HFF-Myc (cell line): ENCODE measurements at places on chromosomes 12 and 14.

- DNase-seq: no peak
These were observed 187.8 kb downstream of the ADGRD1 start for GRCh38 chr12:131141514-131141913.

- no peak for DNase-seq
These were observed 5.5 kb downstream of the AMN start for GRCh38 chr14:102927878-102928411.

GRCh38 chr14:26828741-26829140, 230.9 kb upstream of the NOVA1 start:
- DNase-seq: no peak

- DNase-seq: peak; percentile 10
These were observed 20.9 kb downstream of the PUS7L start for GRCh38 chr12:43737646-43738045.

DNA sequence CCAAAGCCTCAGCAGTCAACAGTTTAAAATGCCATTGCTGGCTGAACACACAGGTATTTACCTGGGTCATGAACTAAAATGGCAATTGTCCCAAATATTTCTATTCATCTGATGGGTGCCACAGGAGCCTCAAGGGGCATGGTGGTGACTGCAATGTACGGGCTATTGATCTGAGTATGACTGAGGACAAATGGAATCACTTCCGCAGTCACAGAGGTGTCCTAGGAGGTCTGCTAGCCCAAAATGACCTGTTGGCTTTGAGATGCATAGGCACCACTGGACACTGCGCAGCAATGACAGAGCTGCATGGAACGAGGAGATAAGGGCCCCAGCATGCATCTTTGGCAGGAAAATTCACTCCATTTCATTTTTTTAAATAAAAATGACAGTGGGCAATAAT, 474.1 kb upstream of the SOX5 start:
- no peak for DNase-seq

- no peak for DNase-seq
These were observed 91.7 kb downstream of the MYRFL start for GRCh38 chr12:69916544-69917235.

DNA sequence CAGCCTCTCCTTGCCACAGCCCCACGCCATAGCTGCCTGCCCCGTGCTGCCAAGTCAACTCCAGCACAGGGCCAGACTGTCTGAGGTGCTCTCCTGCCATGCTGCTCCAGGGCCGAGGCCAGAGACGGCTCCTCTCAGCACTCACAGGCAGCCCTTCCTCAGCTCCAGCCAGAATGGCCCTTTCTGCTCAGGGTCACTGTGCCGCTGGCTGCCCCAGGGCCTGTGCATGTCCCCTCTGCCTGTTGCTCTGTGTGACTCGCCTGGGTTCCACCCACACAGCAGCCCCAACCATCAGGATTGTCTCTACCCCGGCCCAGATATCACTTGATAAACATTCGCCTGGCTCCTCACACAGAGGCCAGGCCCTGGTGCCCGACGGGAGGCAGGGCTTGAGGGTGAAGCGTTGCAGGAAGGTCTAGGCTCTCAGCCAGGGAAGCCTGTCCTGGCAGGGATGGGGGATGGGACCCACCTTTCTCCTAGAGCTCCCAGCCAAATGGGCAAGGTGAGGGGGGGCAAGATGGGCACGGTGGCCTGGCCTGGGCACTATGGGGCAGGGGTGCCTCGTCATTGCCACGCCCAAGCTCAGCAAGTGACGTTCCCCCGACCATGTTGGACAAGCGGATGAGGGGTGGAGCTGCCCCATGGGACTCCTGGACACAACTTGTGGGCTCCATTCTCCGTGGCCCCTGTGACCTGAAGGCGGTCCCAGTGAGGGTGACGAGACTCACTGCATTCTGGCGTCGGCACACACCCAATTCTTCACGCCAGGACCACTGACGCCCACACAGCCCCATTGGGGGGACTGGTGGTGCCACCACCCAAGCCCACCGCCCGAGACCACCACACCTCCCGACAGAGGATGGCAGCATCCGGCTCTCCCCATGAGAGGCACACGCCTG, 27.4 kb upstream of the BTBD6 start:
- no peak for DNase-seq

DNA sequence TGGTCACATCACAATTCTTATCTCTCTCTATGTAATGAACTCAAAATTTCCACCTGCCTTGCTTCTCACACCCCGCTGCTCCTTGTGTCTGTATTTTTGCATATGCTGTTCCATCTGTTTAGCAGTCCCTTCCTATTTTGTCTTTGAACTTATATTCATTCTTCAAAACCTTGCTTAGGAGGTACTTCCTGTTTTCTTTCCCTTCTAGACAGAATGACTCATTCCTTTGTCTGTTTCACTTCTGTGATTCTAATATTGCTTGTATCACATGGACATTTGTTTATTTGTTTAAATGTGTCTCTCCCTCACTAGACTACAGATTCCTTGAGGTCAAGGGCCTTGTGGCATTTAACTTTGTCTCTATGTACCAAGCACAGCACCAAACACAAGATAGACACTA, 424.2 kb downstream of the ETNK1 start:
- DNase-seq: no peak

- DNase-seq: no peak
These were observed 51.8 kb upstream of the NUAK1 start for GRCh38 chr12:106190581-106190980.

- no peak for DNase-seq
These were observed 199.9 kb upstream of the RTL1 start for GRCh38 chr14:101103321-101103901.

DNA sequence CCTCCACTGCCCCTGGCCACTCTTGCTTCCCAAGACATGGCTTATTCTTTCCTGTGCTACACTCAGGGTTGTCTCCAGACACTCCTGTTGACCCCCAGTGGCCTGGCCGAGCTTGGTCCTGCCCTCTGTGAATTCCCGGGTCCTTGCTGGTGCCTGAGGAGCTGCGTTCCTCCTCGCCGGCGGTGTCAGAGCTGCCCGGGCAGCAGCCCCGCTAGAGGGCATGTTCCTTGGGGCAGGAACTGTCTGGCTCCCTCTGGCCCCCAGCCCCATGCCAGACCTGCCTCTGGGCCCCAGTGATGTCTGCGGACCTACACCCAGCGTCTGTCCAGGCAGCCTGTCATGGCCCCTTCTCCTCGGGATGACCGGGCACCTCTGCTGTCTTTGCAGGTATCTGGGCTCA, 68.4 kb downstream of the AACS start:
- no peak for DNase-seq

GRCh38 chr12:46491548-46491947, 119.0 kb upstream of the SLC38A2 start:
- no peak for DNase-seq

- DNase-seq: no peak
These were observed 23.4 kb downstream of the KIF26A start for GRCh38 chr14:104161602-104162367.

- no peak for DNase-seq
These were observed 383.8 kb downstream of the NOVA1 start for GRCh38 chr14:26213846-26214575.

DNA sequence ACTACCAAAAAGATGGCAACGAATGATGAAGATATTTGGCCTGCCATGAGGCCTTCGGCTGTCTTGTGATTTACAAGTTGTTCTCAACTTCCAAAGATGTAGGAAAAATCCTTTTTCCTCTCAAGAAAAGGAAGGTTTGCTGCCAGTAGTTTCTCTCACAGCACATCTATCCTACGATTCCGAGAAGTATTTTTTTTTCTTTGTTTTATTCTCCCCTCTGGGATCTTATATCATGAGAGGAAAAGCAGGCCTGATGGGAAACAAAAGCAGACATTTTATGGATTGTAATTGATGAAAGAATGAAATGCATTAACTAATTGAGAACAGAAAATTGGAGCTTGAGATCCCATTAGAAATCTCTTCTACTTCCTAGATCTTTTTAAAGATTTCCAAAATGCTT, 1197.9 kb upstream of the SEL1L start:
- no peak for DNase-seq

DNA sequence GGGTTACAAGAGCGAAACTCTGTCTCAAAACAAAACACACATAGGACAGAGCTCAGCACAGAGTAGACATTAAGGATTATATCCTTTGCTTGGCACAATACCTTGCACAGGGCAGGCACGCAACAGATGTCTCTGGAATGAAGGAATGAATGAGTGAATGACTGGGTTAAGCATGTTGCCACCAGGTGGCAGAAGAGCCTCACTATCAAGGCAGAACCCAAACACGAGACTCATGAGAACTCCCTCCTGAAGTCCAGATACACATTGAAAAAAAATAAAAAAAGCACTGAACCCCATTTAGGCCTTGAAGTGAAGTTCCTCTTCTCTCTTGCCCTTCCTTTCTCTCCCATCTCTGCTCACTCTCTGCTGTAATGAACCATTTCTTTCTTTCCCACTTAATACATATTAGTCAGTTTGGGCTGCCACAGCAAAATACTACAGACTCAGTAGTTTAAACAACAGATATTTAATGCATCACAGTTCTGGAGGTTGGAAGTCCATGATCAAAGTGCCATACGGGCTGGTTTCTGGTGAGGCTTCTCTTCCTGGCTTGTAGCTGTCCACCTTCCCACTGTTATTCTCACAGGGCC, 26.6 kb upstream of the LTA4H start:
- peak; percentile 75 for DNase-seq
